Dorsolateral prefrontal cortex (tissue), 122 donors: ENCODE measurements at places on chromosomes 4 and X.

- no peak for DNase-seq
Measured at GRCh38 chr4:48930654-48931053, 24.1 kb upstream of the OCIAD2 start.

DNA sequence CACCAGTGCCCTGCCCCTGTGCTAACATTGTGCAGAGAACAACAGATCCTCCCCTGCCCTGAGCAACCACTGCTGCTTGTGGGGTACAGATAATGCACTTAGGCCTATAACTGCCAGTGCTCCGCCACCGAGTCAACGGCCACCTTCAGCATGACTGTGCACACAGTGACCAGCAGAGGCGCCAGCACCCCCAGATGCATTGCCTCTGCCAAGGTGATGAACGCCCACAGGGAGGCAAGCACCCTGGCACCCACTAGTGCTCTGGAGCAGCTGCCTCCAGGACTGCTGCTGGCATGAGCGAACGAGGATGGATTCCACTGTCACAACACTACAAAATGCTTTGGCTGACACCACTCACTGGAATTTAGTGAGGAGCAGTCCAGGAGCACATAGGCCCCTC, 38.2 kb downstream of the SPIN2B start:
- DNase-seq, result no peak

GRCh38 chrX:68876731-68877130, 47.9 kb downstream of the EFNB1 start:
- DNase-seq, result no peak

- DNase-seq, result no peak
Measured at GRCh38 chrX:2549876-2550275, 49.1 kb upstream of the DHRSX start.

GRCh38 chr4:173704201-173704600, 174.2 kb upstream of the HAND2 start:
- DNase-seq, result no peak

- DNase-seq, result no peak
Measured at GRCh38 chrX:118062817-118063615, 53.6 kb downstream of the KLHL13 start.
